ENCODE measurements at places on chromosomes 2 and 18.

GRCh38 chr2:173216051-173216450, 138.6 kb upstream of the CDCA7 start:
- DNase-seq, result no peak

- DNase-seq, result no peak
These were observed 284.1 kb downstream of the DSEL start for GRCh38 chr18:67232406-67232805.

DNA sequence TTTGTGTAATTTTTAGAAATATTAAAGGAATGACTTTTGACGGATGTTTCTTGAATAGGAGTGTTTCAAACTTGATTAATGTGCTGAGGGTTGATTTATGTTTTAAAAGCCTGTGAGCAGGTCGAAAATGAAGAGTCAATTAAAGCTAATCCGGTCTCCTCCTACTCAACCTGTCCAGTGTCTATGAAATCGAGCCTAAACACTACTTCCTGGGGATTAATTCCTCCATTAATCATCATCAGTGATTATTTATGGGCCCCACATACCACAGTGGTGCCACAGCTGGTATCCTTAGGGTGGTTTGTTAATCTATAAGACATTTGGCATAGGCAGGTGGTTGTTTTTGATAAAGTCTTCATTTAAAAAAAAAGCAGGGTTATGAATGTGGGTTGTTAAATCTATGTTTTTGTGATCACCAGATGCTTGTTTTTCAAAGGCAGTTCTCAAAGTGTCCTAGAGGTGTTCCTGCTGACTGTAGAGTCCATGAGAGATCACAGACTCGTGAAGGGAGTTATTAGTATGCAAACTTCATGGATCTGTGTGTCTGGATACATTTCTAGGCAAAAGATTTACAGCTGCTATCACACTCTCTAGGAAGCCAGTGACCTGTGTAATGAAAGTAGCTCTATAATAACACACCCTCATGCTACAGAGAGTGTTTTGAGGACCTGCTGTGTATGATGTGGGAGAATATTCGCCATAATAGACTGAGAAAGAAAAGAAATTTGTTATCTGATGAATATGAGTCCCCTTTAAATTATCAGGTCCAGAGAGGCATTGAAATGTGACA, 308.6 kb downstream of the AKAIN1 start:
- no peak for DNase-seq

GRCh38 chr2:236366049-236366387, 101.8 kb upstream of the ASB18 start:
- no peak for DNase-seq

- no peak for DNase-seq
These were observed 46.8 kb downstream of the SH3BP4 start for GRCh38 chr2:234998404-234999211.

GRCh38 chr18:41974796-41975201, 19.8 kb downstream of the PIK3C3 start:
- DNase-seq, result no peak

- no peak for DNase-seq
These were observed 85.7 kb downstream of the INHBB start for GRCh38 chr2:120431386-120432292.

- DNase-seq, result no peak
These were observed 92.5 kb upstream of the LRATD1 start for GRCh38 chr2:14540015-14540414.

- no peak for DNase-seq
These were observed 3.0 kb downstream of the DHRS9 start for GRCh38 chr2:169072163-169072925.

GRCh38 chr2:68590702-68591101, 52.7 kb upstream of the PROKR1 start:
- no peak for DNase-seq

DNA sequence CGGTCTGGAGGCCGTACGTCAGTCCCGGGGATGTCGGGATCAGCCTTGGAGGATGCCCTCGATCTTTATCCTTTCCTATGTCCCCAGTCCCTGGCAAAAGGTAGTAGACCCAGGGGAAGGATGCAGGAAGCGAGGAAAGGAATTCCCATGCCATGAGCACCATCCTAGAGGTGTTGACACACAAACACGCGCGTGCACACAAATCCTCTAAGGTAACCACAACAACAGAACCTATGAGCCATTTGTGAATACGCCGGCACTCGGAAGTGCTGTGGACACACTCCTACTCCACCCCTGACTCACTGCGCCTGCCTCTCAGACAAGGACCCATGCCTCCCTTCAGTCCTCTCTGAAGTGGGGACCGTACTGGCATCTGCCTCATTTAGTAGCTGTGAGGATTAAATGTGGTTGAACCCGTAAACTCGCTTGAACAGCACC, 11.3 kb upstream of the MLPH start:
- DNase-seq, result no peak

GRCh38 chr18:73646196-73646595, 501.4 kb downstream of the FBXO15 start:
- no peak for DNase-seq

DNA sequence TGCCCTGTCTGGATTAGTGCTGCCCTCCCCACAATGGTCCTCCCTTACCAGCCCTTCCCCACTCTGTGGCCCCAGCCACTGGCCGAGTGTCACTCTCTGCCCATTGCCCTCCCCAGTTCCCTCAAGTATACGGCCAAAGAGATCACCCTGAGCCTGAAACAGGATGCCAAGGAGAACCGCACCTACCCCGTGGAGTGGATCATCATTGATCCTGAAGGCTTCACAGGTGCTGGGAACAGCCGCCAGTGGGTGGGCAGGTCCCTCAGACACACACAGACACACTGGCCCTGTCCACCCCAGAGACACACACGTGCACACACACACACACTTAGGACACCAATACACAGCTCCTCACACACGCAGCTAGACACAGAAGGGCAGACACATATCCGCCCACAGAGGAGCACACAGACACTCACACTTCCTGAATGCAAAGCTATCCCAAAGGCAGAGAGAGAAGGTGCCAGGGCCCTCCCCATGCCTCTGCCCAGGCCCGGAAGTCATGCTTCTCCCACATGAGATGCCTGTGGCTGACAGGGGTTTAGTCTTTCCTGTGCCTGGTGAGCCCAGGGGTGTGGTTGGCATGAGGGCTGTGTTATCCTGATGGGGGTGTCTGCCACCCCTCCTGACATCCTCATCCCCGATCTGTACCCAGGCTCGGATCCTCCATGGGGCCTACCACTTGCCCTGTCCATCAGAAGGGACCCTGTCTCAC, 2.9 kb downstream of the CHRND start:
- no peak for DNase-seq

GRCh38 chr2:100676346-100676745, 113.6 kb downstream of the PDCL3 start:
- no peak for DNase-seq

DNA sequence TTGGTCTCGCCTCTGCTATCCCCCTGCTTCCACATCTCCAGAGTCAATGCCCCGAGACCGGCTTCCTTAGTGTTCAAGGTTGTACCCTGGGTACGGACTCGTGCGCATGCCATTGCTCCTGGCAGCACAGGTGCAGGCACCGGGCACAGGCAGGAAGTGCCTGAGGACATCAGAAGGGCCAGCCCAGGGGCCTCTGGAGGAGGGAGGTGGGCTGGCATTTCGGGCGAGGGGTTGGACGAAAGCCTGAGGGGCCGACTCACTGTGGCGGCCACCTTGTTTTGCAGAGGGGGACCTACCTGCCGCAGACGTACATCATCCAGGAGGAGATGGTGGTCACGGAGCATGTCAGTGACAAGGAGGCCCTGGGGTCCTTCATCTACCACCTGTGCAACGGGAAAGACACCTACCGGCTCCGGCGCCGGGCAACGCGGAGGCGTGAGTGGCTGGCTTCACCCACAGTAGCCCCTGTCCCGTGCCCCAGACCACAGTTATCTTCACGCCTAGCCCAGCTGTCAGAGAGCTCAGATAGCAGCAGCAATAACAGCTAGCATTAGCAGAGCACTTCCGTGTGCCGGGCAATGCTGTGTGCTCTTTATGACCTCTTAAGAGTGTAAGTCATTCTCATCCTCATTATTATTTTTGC, 12.5 kb downstream of the ITM2C start:
- DNase-seq, result no peak

DNA sequence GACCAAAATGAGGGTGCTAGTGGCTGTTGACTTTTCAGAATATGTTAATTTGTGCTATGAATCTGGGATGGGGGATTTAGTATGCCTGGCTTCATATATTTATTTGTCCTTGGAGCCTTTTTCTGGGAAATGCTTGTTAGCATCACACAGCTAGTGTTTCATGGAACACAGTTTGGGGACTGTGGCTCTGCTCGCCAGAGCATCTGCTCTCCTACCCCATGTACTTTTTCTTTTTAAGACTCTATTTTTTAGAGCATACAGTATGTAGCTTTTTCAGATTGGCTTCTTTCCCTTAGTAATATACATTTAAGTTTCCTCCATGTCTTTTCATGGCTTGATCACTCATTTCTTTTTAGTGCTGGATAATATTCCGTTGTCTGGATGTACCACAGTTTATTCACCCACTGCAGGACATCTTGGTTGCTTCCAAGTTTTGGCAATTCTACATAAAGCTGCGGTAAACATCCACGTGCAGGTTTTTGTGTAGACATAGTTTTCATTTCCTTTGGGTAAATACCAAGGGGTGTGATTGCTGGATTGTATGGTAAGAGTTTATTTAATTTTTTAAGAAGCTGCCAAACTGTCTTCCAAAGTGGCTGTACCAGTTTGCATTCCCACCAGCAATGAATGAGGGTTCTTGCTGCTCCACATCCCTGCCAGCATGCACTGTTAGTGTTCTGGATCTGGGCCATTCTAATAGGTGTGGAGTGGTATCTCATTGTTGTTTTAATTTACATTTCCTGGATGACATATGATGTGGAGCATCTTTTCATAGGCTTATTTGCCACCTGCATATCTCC, 44.1 kb downstream of the EFR3B start:
- no peak for DNase-seq

DNA sequence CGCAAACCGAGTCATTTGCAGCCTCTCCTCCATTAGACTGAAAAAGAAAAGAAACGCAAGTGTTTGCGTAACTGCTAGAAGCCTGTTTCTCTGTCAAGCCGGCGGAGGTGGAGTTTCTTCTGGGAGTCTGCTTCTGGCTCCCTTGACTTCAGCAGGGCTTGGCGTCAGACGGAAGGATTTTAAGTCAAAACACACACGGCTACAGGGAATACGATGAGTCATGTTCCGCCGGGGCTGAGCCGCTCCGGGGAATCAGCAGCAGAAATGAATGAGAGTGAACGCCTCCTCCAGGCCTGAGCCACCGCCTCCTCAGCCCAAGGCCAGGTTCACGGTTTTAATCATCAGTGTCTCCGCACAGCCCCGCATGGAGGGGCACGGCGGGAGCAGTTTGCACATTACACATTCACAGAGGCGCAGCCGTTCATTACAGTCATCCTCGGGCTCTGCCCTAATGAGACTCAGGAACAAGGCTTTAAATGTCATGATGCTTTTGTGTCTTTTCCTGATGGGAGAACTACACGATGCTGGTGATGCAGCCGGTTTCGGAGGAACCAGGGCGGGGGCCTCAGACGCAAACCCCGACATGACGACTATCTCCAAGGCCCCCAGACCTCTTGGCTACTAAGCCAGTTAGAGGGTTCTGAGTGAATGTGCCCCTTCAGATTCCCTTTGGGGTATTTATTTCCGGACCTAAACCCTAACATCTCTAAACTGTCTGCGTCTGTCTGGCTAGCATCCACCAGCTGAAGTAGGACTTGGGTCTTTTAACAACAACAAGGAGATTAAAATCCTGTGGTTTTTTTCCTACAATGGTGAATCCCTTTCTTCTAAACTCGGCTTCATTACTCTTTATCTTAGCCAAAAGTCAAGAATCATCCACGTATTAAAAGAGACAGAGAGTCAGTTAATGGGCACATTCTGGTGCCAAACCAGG, 11.1 kb upstream of the SCG2 start:
- DNase-seq, result no peak

- no peak for DNase-seq
These were observed 500.7 kb downstream of the RIT2 start for GRCh38 chr18:42614619-42615293.

DNA sequence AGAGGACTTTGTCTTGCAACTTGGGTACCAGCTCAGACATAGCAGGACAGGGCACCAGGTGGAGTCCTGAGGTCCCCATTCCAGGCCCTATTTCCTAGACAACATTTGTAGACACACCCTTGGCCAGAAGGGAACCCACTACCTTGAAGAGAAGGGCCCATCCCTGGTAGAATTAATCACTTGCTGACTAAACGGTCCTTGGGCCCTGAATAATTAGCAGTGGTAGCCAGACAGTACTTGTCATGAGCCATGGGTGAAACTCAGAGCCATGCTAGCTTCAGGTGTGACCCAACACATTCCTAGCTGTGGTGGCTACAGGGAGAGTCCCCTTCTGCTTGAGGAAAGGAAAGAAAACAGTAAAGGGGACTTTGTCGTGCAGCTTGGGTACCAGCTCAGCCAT, 28.5 kb upstream of the ACTR2 start:
- DNase-seq, result no peak

DNA sequence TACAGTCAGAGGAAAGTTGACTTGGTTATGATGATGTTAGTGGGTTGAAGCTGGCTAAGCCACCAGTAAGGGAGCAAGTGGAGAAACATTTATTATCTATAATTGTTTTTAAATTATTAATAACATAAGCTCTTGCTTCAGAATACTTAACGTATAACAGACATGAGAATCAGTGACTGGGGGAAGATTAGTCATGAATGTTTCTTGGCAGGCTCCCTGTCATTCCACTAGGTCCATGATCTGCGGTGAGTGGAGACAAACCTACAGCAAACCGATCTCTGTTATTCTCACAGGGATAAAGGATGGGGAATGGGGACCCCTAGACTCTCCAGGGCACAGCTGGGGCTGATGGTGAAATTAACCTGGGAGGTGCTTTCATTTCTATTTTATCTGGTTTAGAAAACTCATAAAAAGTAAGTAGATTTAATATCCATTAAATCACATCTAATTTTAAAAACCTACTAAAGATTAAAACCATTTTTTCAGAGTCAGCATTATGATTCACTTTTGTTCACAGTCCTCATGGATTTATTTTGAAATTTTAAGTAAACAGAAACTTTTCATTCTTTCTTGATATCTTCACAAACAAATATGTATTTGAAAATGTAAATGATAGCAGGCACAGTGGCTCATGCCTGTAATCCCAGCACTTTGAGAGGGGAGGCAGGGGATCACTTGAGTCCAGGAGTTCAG, 420.3 kb downstream of the PTPRM start:
- DNase-seq, result no peak

- DNase-seq, result no peak
These were observed 74.5 kb downstream of the SPRED2 start for GRCh38 chr2:65357959-65358294.

DNA sequence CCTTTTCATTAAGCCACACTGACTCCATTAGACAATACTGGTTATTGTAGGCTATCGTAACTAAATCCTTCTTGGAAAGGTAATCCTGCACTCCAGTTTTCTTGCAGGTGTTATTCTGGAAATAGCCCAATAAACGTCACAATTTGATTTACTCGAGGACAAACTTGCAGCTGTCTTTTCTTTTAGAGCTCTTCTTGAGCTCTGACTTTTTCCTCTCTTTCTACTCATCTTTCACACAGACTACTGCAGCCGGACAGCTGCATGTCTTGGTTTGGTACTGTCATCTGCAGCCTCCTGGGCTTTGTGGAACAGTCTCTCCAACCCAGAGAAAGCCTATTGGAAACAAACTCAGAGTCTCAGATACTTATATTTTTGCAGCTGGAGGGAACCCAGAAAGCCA, 23.0 kb upstream of the MSGN1 start:
- no peak for DNase-seq

GRCh38 chr2:26991717-26992116, 21.3 kb downstream of the MAPRE3 start:
- no peak for DNase-seq
